ENCODE measurements at places on chromosomes 12 and 14.

DNA sequence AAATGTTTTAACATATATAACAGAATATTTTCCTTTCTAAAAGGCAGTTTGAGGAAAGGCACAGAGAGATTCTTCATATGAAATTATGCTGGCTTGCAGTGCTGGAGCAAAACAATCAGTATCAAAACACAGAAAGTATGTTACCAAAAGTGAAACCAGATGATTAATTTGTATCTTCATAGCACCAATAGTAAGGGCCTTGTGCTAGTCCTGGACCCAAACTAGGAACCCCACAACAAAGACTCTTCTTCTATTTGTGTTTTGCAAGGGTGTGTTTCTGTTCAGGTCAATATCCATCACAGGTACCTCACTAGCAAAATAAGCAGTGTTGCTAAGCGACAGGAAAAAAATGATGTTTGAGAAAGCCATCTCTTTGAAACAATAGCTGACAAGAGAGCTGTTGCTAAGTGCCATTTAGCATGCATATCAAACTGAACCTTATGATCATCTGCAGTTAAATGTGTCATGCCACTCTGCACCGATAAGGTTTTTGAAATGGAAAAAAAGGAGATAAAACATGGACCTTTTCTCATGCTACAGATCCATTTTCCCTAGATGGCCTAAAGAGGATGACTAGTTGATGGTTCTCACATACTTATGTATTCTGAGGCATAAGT is 196.2 kb upstream of the ALG10 start:
- no peak for DNase-seq

- no peak for DNase-seq
Observed at GRCh38 chr14:99554757-99555531, 49.1 kb downstream of the CCDC85C start.

GRCh38 chr14:42047421-42048055 is 440.9 kb downstream of the LRFN5 start:
- no peak for DNase-seq

DNA sequence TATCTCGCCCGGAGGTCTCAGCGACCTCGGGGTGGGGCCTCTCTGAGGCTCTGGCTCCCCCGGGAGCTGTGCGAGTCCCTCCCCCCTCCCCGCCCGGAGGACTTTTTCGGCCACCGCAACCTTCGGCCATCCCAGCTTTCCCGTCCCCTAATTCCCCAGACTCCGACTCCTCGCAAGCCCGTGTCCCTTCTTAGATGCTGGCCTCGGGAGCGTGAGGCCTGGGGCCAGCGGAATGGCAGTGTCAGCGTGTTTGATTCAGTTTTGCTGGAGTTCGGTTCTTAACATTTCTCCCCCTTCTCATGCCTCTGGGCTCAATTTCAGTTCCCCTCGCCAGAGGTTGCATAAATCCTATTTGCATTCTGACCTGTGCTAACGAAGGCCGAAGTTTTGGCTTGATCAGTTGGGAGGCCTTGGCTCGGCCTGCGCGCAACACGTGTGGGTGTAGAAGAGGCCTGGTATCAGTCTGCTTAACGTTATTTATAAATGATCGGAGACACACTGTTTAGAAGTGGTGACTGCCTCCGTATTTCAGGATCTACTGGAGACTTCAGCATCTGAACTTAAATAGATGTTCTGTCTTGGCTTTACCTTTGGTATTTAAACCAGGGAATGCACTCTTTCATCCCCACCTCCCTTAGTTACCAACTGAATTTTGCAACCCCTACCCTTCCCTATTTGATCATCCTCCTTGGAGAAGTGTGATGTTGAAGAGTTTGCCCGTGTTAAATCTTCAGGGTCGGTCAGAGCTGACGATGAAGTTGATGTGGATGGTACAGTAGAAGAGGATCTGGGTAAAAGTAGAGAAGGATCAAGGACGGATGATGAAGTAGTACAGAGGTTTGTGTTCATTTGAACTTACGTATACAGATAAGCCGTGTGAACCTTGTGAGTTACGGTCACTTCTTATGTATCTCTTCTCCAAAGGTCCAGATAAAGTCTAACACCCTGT is 851 bp downstream of the HSP90B1 start:
- no peak for DNase-seq
